T1000 (cell line): ENCODE measurements at places on chromosomes 11 and 22.

DNA sequence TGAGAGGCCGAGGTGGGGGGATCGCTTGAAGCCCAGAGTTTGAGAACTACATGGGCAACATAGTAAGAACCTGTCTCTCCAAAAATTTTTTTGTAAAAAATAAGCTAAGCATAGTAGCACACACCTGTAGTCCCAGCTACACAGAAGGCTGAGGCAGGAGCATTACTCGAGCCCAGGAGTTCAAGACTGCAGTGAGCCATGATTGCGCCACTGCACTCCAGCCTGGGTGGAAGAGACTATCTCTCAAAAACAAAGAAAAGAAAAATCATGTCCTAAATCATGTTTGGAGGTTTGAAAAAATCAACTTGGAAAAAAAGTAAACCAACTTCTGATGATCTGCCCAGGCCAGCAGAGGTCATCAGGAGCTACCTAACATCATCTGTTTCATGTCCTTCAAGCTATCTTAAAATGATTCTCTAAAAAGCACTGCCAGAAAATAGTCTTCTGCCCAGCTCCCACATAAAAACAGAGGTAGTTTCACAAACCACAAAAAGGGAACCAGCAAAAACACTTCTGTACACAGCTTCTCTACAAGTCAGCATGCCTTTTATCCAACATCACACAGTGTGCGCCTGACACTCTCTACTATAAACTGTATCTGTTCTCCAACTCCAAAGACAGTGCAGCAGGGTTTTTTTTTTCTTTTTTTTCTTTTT, 165.0 kb downstream of the SOX6 start:
- no peak for DNase-seq

GRCh38 chr11:39220069-39220468, 2239.4 kb downstream of the LRRC4C start:
- no peak for DNase-seq

- no peak for DNase-seq
Observed at GRCh38 chr22:23553924-23554870, 25.9 kb downstream of the IGLL1 start.

DNA sequence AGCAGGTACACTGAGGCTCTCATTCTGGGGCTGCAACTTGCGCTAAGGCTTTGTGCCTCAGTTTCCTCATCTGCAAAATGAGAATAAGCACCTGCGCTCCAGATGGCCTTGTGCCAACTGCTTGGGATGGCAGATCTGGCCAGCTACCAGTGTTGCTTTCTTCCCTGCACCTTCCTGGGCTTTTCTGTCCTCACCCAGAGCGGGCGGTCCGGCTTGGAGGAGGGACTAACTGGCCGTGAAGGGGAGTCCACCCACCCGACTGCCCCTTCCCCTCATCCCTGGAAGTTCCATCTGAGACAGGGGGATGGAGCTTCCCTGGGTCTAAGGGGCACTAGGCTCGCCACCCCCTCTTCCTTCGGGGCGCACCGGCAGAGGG, 3.5 kb downstream of the SLC16A8 start:
- DNase-seq = no peak

GRCh38 chr11:10727146-10727851, 23.7 kb upstream of the CTR9 start:
- no peak for DNase-seq

- no peak for DNase-seq
Observed at GRCh38 chr11:44761551-44761961, 34.8 kb downstream of the TSPAN18 start.

DNA sequence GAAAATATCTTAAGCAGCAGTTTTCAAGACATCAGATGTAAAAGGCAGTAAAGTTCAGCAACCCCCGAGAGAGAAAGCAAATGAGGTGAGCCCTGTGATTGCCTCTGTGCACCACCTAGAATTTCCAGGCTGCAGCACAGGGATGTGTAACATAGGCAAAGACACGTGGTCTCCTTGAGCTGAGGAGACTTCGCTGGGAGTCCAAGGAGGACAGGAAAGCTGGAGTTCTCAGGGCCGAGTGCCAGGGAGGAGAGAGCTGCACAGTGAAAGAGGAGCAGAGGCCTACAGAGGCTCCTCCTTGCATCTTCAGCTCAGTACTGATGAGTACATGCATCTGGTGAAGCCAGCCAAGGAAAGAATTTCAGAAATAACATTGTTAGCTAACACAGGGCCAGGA, 17.6 kb upstream of the TOLLIP start:
- DNase-seq = no peak

- DNase-seq = no peak
Observed at GRCh38 chr11:117442869-117443239, 115.2 kb downstream of the CEP164 start.

GRCh38 chr22:42587588-42588175, 27.0 kb downstream of the POLDIP3 start:
- DNase-seq = no peak

- DNase-seq = no peak
Observed at GRCh38 chr11:82811369-82811768, 77.7 kb upstream of the FAM181B start.

DNA sequence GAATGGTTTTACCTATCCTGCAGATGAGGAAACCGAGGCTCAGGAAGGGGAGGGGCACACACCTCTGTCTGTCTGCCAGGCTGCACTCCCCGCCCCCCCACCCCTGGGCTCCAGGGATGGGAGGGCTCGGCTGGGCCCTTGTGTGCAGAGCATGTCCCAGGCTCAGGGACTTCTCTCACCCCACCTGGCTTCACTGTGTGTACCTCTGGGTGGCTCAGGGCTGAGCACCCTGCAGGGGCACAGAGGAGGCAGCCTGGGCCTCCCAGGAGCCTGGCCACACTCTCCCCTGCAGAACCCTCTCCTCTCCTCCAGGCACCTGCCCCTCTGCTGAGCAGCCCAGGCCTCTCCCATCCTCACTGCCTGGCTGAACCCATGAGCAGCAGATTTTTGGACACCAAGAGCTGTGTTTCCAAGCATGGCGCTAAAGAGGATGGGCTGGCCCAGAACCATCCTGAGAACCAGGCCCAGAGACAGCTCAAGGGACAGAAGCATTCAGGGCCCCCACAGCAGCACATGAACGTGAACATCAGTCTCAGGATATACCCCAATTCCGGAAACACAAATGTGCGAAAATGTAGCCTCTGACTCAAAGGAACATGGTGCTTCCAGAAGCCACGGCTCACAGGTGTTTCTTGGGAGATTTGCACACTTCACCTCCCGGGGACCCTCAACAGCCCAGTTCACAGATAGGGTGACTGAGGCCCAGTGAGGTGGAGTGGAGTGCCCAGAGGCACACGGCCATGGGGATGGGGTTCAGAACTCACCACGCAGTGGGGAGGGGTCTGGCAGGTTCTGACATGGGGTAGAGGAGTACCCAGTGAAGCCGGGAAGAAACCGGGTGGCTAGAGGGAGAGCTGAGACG, 10.5 kb downstream of the EMID1 start:
- DNase-seq = no peak

- DNase-seq = no peak
Observed at GRCh38 chr11:84663731-84664130, 963.4 kb downstream of the DLG2 start.

GRCh38 chr11:67700548-67701262, 26.3 kb upstream of the ALDH3B2 start:
- DNase-seq = no peak

- no peak for DNase-seq
Observed at GRCh38 chr11:44680982-44681597, 45.7 kb upstream of the TSPAN18 start.
